ENCODE measurements at places on chromosomes 3 and 15.

GRCh38 chr15:73464602-73465001 is 21.6 kb downstream of the REC114 start:
- H3K27ac ChIP-seq, result no peak overlapping the region
- H3K4me3 ChIP-seq, result no peak overlapping the region
- DNase-seq, result no peak
- no peaks in the 10 kb centered on the region for H3K4me1 ChIP-seq
- no peaks in the 10 kb centered on the region for H3K36me3 ChIP-seq
- peaks cover 15% of the 10 kb centered on the region for H3K27me3 ChIP-seq

DNA sequence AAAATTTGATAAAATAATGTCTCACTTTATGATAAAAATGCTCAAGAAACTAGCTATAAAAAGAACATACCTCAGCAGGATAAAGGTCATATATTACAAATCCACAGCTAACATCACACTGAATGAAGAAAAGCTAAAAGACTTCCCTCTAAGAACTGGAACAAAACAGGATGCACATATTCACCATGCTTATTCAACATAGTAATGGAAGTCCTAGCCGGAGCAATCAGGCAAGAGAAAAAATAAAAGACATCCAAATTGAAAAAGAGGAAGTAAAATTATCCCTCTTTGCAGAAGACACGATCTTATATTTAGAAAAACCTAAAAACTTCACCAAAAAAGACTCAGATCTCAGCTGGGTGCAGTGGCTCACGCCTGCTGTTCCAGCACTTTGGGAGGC is 34.0 kb downstream of the SENP7 start:
- no peaks in the 10 kb centered on the region for H3K27me3 ChIP-seq
- H3K4me3 ChIP-seq, result no peak overlapping the region
- peaks cover 54% of the 10 kb centered on the region for H3K4me1 ChIP-seq

- no peak overlapping the region for H3K27ac ChIP-seq
- peaks cover 3% of the 10 kb centered on the region for H3K27me3 ChIP-seq
- no peak for DNase-seq
- no peak overlapping the region for H3K4me3 ChIP-seq
These were observed 4.5 kb downstream of the CFAP44 start for GRCh38 chr3:113436809-113437208.

DNA sequence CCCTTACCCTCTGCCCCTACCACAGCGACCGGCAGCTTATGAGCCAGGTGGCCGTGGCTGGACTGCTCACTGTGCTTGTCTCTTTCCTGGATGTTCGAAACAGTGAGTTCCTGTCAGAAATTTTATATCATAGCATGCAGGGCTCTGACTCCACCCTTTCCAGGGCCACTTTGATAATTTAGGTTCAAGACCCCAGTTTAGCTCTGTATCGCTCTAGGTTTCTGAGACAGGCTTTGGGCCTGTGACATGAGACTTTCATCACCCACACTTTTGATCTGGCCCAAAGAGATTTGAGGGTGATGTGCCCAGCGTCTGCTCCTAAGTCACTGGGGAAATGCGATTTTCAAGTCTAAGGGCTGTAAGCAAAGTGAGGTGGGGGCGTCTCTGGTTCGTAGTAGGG is 6.5 kb upstream of the EIF4G1 start:
- peaks cover 40% of the 10 kb centered on the region for H3K36me3 ChIP-seq
- H3K4me1 ChIP-seq, result peaks cover 2% of the 10 kb centered on the region
- DNase-seq, result no peak
- no peak overlapping the region for H3K27ac ChIP-seq
- H3K4me3 ChIP-seq, result no peak overlapping the region

- H3K36me3 ChIP-seq, result no peaks in the 10 kb centered on the region
- DNase-seq, result no peak
- H3K27me3 ChIP-seq, result no peaks in the 10 kb centered on the region
- H3K27ac ChIP-seq, result no peak overlapping the region
These were observed 75.7 kb downstream of the TRIM69 start for GRCh38 chr15:44812029-44812517.

DNA sequence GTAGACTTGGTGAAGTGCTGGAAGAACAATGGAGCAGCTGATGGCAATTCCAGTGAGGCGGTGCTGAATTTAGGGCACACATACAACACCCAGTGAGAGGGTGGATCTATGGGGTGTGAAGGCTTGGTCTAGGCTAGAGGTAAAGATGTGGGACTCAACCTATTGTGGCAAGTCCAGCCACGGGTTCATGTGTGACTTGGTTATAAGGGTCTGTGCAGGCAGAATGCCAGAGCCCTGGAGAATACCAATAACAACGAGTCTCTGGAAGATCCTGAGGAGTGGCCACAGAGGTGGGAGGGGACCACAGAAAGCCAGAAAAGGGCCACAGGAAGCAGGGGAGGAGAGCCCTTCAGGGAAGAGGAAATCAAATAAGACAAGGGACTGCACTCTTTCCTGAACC is 55.0 kb downstream of the VGLL4 start:
- H3K27me3 ChIP-seq, result no peaks in the 10 kb centered on the region
- no peak for DNase-seq
- no peaks in the 10 kb centered on the region for H3K36me3 ChIP-seq
- peaks cover 62% of the 10 kb centered on the region for H3K4me1 ChIP-seq

DNA sequence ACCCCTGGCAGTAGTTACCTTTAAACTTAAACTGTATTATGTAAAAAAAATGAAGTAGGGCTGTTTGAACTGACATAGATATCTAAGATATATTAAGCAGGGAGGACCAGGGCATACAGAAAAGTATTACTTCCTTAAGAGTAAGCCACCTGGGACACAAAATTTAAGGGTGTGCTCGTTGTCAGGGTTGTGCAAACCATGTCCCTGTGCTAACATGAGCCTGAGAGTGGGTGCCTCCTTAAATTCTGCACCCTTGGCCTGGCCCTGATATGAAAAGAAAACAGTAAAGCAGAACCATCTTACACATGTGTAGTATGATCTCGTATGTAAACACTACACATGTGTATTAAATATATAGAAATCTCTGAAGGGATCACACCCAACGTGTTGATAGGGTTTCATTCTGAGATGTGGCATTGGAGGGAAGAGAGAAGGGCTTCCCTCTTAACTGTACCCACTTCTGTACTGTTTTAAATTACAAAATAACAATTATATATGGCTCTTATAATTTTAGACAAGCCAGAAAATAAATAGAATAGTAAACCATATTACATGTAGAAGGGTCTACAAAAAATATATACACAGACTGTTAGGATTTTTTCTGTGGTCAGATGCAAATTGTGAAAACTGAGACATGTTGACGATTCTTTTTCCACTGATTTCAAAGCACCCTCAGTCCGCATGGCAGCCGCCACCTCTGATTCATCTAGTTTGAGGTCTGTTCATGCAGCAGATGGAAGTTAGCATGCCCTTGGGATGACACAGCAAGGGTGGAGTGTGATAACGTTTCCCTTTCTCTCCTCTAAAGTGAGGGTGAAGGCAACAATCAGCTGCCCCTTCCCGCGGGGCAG is 400.8 kb upstream of the PROK2 start:
- H3K27me3 ChIP-seq, result peaks cover 15% of the 10 kb centered on the region
- no peaks in the 10 kb centered on the region for H3K36me3 ChIP-seq
- DNase-seq, result no peak
- H3K4me3 ChIP-seq, result no peak overlapping the region
- H3K27ac ChIP-seq, result no peak overlapping the region
- H3K4me1 ChIP-seq, result no peaks in the 10 kb centered on the region
